Putamen (tissue), 1 donor: ENCODE measurements at places on chromosomes 1 and 21.

GRCh38 chr1:42777852-42778251, 6.9 kb upstream of the TMEM269 start:
- no peak for DNase-seq

DNA sequence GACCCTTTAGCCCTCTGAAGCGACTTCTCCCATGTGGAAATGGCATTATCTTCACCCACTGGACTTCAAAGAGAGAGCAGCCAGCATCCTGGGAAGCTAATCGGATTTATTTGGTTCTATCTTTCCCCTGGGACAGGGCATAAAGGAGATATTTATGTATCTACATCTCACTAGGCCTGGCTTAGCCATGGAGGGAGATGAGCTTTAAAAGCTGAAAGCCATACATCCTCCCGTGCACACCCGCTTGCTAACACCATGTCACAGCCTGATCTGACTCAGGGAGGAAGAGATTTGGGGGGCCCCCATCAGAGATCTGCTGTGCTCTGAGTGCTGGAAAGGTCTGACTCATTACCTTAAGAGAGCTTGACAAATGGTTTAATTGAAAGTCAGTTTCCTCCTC, 155.9 kb downstream of the PLXNA2 start:
- DNase-seq: no peak

DNA sequence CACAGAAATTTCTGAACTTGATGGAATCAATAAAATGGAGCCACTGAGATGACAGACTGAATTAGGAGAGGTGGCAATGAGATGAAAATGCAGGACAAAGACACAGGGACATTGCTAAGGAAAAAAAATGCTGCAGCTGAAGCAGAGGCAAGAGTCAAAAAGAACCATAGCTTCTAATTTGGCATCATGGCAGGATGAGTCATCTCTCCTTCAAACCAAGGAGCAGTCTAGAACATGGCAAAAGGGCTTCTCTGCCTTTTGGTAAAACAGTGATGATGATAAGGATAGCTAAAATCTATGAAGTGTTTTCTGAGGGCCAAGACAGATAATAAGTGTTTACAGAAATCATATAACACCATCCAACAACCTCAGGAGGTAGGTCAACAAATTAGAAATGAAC, 16.8 kb downstream of the SLC19A2 start:
- no peak for DNase-seq

- DNase-seq: no peak
These were observed 24.2 kb upstream of the CXADR start for GRCh38 chr21:17488620-17489019.

- no peak for DNase-seq
These were observed 12.9 kb downstream of the PTPRU start for GRCh38 chr1:29249170-29249691.

DNA sequence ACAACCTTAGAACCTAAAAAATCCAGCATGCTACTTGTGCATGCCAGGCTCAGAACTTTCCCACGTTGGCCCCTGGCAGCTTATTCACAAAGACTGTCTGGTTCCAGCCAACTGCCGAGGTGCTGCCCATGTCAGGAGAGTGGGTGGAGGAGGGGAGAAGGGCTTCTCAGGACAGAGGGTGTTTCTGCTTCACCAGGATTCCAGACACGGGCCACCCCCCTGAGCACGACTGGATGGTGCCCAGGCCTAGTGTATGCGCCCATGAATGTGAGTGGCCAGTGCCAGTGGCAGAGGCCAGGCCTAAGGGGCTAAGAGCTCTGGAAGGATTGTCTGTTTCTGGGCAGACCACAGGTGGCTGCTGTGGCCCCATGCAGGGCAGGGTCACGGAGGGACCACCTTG, 148.2 kb upstream of the COL6A1 start:
- DNase-seq: peak; percentile 25

- DNase-seq: no peak
These were observed 13.1 kb upstream of the CASQ1 start for GRCh38 chr1:160177231-160177630.

GRCh38 chr1:78298349-78298748, 192.4 kb upstream of the PTGFR start:
- DNase-seq: no peak

- DNase-seq: no peak
These were observed 57.9 kb downstream of the SLAMF6 start for GRCh38 chr1:160465123-160465522.

GRCh38 chr1:192045131-192045530, 113.1 kb upstream of the RGS18 start:
- DNase-seq: no peak

GRCh38 chr1:198794498-198794897, 155.7 kb downstream of the PTPRC start:
- no peak for DNase-seq

DNA sequence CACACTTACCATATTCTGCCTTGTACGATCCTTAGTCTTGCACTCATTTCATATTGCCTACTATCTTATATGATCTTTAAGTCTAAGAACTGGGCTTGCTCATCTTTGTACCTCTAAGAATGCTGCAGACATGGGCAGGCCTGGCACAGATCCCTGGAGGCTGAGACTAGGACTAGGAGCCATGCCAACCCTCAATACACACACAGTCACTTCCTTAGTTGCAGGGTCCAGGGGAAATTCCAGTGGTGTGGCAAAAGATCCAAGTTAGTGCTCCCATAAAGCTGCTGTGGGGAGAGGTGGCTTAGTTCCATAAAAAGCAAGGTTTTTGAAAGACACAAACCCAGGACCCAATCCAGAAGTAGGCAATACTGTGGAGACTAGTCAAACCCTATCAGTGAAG, 59.9 kb downstream of the CYYR1 start:
- DNase-seq: no peak

DNA sequence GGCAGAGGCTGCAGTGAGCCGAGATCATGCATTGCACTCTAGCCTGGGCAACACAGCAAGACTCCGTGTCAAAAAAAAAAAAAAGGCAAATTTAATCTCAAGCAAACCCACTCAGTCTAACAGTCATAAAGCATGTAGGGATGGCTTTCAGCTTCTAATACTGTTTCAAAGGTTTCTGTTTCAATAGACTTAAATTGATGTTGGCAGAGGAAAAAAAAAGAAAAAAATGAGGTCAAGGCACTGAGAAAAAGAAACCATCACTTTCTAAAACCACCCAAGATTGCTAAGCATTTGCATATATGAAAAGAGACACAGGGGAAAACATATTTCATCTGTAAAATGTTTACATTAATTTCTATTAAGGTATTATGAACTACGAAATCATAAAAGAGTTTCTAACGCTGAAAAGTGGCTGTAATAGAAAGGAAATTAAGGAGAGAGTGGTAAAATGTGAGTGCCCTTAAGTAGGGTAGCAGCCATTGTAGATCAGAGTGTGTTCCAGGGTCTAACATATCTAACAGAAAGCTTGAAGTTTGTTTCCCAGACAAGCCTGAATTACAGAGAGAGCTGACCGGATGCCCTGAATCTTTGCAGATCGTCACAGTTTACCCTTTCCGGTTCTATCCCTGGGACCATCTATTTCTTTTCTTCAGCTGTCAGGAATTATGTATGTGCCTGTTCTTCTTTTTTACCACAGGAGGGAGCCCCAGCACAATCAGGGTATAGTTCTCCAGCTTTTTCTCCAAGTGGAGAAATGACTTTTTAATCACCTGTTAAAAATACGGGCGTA, 70.0 kb downstream of the PLD5 start:
- DNase-seq: peak; percentile 18

DNA sequence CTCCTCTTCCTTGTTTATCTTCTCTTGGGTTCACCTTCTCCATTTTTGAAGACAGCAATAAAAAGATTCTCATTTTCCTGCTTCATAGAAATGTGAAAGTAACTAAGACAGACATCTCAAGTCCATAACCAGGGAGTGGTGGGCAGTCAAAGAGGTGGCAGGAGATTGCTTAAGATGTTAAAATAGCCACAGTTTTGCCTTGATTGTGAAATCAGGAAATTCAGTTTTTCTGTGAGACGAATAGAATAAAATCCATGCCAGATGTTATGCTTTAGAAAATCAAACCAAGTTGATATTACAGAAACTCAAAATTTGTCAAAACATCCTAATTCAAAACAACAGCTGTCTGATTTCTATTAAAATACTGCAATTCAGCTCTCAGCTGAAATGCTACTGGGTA, 57.2 kb downstream of the TNN start:
- DNase-seq: no peak

- DNase-seq: peak; percentile 59
These were observed 494.7 kb upstream of the ADGRL2 start for GRCh38 chr1:81305997-81306452.

- DNase-seq: no peak
These were observed 7.0 kb upstream of the VPS26C start for GRCh38 chr21:37273911-37274690.

DNA sequence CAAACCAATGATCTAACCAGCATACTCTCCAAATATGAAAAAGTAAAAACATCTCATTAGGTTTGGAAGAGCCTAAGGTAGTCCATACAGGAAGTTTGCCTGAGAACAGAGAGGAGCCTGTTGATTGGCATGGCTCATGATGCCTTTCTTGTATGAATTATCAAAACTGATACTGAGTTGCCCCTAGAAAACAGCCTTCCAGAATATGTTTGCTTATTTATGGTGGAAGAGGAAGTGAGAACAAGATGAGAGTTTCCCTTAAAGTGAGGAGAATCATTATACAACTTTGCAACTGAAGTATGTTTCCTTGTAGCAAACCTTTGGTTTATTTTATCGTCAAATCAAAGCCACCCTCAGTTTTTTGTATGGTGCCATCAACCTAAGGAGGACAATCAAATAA, 23.8 kb upstream of the KIAA1614 start:
- DNase-seq: no peak

DNA sequence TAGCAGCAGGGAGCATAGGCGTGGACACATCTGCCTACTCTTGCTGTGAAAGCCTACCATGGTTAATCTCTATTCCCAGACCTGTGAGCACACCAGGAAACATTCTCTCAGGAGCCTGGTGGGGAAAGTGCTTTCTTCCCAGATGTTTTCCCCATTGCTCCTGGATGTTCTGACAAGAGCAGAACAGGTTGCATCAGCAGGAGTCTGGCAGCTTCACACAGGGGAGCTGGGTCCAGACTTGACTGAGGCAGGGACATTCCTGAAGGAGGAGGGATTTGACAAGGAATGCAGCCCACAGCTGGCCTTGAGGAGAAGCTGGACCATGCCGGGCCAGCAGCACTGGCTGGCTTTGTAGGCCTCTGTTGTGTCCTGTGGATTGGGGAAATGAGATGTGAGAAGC, 21.0 kb upstream of the ARTN start:
- no peak for DNase-seq

DNA sequence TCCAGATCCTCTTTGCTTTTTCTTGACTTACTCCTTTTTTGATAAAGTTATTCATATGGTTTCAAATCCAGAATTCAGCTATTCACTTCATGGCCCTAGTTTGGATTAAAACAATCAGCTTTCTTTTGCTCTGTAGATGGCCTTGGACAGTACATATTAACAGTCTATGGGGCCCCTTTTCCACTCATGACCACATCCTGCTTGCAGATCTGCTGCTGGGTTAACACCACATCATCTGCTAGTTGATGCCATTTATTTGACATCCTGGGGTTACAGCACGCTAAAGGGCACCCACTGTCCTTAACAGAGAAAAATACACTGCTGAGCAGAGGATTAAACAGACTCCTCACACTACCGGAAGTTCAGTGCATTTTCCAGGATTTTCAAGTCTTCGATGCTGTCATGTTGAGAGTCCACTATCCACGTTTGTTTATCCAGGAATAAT, 941 bp upstream of the IFI16 start:
- no peak for DNase-seq

- no peak for DNase-seq
These were observed 380.9 kb upstream of the PRMT6 start for GRCh38 chr1:106675558-106675957.

DNA sequence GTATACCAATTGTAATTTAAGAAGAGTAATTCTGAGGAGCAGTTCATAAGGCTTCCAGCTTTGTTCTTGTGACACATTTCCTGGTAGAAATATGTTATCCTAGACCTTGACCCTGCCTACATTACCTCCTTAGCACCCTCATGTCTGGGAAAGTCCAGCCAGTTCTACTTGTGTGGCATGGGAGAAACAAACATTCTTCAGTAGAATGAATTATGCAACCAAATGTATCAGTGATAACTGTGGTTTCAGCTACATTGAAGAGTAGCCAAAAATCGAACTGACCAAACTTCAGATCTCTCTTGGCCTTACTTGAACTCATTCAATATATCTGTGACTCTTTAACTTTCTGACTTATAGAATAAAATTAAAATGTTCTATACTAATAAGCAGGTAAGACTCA, 308.1 kb upstream of the LYPLAL1 start:
- DNase-seq: no peak
